ENCODE measurements at places on chromosomes 12 and 14.

DNA sequence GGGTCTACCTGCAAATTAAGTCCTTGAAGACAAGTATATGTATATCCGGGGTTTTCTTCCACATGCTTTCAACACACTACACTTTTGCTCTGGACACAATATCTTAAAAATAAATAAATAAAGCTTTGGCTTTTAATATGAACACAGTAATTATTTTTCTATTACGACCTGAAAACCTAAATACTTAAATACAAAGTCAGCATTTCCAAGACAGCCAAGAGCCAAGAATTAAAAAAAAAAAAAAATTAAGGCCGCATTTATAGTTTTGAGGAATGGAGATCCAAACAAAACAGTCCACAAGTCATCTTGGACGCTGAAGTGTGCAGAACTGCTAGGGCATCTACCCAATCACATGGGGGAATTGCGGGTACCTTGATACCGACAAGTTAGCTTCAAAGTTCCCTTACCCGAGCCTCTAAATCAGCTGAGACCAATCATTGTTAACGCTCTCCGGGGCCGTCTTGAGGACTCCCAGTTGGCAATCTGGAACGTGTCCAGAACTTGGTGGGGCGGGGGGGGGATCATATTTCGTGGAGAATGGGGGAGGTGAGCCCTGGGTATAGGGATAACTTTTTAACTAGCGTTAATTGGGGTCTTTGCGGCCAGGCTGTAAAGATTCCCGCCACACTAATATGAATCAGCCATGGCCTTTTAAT lies 731 bp upstream of the PCNX4 start:
- DNase-seq = peak; percentile 14

GRCh38 chr12:16329594-16329993 lies 17.9 kb upstream of the MGST1 start:
- no peak for DNase-seq

GRCh38 chr12:726281-727140 lies 25.9 kb upstream of the WNK1 start:
- DNase-seq = no peak

- DNase-seq = no peak
Measured at GRCh38 chr14:105102361-105102870, 37.2 kb upstream of the GPR132 start.

GRCh38 chr12:45418520-45418919 lies 202.6 kb downstream of the ANO6 start:
- DNase-seq = no peak

DNA sequence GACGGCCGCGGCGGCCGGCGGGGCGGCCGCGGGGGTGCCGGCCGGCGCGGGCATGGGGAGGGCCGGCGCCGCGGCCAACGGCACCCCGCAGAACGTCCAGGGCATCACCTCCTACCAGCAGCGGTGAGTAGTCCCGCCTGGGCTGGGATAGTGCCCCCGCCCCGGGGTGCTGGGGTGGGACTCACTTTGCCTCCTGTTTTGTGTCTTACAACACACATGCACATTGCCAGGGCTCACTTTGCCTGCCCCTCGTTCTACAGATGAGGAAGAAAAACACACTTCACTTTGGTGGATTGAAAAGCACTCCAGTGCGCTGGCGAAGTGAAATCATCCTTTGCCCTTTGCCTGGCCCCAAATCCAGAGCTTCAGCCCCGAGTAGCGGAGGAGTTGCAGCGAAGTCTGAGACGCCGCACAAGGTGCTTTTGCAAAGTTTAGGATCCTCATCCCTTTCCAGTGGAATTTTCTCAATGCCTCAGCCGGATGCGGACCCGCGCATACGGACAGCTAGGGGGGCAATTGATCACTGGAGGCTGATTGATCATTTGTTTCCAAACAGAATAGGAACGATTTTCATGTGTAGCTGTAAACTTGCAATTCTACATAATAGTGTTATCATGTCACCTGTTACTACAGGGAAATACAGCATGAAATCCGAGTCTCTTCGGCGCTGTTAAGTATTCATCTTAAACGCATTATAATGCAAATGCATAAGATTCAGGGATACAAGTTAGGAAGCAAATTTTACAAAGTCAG lies 3.6 kb upstream of the NPAS3 start:
- DNase-seq = no peak

DNA sequence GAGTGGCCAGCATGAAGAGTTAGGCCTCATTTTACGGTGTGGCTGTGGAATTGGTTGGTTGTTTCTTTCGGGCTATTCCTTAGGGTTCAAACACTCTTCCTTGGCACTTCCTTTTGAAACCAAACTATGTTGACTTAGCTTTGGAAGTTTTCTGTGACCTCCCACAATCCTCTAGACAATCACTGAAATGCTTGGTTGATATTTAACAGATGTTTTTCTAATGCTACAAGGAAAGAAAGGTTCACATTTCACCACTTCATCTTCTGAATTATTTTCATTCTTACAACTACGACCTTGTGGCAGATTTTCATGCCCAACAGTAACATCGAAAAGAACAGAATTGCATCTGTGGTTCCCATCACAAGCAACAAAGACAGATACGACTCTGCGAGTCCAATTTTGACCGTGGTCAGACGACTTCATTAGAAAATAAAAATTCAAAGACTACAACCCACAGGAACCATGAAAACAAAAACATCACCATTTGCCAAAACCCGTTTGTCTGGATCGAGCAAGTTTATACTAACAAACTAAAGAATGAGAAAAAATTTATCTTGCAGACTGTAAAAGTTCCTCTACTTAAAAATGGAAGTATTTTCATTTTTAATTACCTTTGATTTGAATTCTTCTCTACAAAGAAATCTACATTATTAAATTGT lies 16.9 kb downstream of the PRKAB1 start:
- DNase-seq = no peak

DNA sequence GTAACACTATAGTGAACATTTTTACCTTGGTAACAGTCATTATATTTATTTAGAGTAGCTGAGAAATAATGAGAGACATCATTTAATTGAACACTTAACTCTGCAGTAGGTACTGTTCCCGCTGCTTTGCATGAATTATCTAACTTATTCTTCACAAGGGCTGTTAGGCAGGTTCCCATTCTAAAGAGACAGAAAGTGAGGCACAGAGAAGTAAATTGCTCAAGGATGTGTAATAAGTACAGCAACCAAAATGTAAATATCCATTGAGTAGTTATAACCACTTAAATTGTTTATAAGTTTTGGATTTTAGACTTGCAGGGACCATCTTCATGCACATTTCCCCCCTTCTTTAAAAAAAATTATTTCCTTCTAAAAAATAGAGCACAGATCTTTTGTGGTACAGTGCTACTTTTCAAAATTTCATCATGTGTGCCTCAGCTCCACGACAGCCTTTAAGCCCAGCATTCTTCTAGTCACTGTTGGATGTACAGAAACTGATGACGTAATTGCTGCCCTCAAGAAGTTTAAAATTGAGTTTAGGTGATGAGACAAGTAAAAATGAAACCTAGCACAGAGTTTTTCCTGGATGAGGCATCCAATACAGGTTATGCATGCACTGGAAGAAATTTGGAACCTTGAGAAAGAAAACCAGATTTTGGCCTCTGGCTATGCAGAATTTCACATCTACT lies 6.0 kb upstream of the MANSC4 start:
- DNase-seq = no peak

DNA sequence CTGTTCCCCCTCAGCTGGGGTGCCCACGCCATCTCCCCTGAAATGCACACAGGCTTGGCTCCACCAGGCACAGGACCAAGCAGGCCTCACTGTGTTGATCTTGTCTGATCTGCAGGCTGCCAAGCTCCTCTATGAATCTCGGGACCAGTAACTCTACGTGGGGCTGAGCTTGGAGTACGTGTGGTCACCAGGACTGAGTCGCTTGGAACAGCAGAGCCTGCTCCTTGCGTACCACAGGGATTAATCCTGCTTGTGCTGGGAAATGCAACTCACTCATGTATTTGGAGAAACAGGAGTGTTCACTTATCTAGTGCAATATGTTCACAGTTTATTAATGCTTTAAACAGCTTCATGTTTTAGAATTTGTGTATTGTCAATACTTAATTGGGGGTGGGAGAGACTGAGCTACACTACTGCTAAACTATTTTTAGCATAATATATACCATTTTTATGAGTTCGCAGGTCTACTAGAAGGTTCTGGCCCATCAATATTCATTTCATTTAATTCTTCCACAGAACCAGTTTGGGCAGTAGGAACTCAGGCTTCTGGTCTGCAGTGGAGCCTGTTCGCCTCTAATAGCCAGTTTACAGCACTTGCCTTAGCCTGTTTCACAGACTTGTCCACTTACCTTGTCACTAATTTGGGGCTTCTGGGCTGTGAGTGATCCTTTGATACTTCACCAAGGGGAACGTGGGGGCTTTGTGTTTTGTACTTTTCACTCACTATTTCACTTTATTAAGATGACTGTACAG lies 17.4 kb downstream of the ZFYVE21 start:
- DNase-seq = no peak

GRCh38 chr14:61973981-61974380 lies 211.8 kb downstream of the SNAPC1 start:
- no peak for DNase-seq

GRCh38 chr12:18146363-18146762 lies 56.4 kb upstream of the RERGL start:
- no peak for DNase-seq

DNA sequence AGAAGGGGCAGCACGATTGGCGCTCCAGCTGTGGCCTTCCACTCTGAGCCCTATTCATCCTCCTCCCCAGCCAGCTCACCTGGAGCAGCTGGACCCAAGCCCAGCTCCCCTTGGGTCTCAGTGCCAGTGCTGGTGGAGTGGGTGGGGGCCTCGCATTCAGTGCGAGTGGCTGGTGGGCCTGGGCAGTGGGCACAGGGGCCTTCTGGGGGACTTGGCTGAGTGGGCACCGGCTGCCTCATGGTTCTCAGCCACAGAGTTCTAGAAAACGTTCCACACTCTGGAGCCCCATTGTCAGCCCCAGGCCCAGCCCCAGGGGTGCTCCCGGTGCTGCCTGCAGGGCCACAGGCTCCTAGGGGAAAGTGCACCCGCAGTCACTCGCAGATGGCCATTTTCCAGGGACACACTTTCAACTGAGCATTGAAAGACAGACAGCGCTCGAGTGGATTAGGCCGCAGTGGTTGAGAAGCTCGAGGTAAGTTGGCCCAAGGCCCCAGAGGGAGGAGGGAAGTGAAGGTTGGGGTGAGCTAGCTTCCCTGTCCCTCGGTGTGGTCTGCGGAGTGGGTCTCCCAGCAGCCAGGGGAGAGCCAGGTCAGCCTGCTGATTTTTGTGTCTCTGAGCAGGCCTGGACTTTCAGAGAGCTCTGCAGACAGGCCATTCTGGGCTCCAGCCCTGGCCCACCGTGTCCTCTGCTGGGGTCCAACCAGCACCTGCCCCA lies 3.8 kb downstream of the CLBA1 start:
- DNase-seq = no peak

DNA sequence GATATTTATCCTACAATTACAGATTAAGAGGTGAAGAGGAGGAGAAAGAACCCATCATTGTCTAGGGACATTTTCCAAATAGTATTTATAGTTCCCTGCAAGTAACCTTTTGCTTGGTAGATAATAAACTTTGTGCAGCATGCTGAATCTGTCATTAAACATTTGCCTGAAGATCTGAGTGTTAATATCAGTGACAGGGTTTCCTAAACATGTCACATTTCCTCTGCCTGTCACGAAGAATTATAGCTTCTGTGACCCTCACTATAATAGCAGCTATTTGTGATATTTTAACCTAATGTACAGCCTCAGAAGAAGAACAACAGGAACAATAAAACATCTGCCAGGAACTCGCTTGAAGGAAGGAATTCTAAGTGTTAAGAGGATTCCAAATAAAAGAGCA lies 350.3 kb downstream of the GXYLT1 start:
- no peak for DNase-seq

DNA sequence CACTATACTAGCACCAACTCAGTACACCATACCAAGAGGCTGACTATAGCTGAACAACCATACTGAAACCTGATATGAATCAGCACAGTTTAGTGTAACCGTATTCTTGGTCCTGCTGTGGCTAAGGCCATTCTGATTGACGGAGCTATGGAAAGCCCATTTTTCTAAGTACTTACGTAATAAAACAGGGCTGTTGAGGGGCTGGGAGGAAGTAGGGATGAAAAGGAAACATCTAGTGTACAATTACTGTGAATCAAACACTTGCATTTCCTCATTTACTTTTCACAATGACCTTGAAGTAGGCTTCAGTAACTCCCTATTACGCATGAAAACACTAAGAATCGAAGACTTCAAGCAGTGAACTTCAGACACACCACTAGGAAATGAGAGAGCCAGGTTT lies 198.2 kb downstream of the BTG1 start:
- no peak for DNase-seq

DNA sequence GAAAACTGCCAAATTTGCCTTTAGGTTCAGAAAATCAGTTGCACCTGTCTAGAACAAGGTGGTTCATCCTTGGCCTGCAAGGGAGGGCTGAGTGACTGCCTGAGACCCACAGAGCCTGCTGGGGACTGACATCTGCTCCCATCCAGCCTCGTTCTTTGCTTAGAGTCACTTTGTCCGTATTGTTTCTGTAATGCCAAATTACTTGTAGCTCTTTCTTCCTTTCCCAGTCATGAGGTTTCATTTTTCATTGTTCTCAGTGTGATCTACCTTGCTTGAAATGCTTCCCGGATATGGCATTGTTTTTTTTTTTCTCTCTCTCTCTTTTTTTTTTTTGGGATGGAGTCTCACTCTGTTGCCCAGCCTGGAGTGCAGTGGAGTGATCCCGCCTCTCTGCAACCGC lies 21.3 kb downstream of the TSPAN9 start:
- no peak for DNase-seq

DNA sequence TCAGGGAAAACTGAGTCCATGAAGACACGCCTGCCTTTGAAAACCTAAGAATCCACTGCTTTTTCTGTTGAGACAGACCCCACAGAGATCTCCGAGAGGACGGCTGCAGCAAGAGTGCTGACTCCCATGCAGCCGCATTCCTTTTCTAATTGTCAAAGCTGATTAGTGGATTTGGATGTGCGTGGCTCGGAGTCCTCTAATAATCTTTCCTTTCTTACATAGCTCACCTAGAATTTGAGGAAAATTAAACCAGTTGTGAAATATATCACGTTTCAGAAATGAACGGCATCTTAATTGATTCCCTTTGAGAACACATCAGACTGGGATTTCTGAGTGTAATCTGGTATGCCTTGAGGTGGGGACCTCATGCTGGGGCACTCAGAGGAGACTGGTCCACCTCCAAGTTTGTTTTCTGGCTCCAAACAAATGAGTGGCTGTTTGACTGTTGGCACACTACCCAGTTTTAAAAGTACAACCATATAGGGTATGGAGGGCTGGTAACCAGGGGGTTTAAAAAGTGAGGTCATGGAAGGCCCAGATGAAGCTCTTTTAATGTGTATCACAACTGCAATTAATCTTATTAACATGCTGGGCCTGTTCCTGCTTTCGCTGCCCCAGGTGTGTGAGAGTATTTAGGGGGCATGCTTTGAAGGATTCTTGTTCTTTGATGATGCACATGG lies 63.3 kb downstream of the RASSF3 start:
- DNase-seq = peak; percentile 32
